ENCODE measurements at places on chromosomes 6 and 20.

GRCh38 chr6:51339728-51340127 is 521.1 kb downstream of the TFAP2B start:
- DNase-seq, result no peak

GRCh38 chr6:151338651-151339200 is 52.6 kb downstream of the ZBTB2 start:
- no peak for DNase-seq

- no peak for DNase-seq
Observed at GRCh38 chr6:125393449-125393858, 91.7 kb upstream of the HDDC2 start.

DNA sequence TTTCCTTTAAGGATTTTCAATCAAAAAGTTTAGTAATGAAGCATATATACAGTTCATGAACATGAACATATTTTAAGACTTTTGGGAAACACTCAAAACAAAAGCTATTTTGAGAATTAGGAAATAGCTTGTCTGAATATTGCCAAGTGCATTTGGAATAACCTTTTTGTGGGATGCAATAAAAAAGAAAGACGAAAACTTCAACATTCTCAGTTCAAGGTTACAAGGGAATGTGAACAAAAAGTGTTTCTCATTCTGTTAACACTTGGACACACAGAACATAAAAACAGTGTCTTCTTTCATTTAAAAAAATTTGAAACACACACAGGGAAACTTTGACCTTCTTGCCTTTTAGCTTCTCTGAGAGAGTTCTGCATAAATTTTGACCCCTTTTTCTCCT is 72.7 kb upstream of the TCF21 start:
- no peak for DNase-seq

- DNase-seq, result no peak
Observed at GRCh38 chr6:105844275-105844883, 241.8 kb upstream of the PRDM1 start.

DNA sequence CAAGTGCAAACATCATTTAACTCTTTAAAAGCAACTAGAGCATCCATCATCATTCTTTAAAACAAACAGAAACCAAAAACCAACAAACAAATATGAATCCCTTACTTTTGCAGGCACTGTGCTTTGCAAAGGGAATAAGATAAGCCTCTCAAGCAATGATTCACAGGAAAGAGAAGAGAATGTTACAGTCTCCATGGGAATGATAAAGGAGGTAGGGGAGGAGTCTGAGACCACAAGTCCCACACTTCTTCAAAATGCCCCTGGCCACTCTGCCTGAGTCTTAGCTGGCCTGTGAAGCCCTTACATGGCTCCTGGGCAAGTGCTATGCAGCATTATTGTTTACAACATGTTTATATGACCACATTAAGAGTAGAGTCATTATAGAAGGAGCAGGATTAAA is 257.7 kb upstream of the MARCKS start:
- no peak for DNase-seq

DNA sequence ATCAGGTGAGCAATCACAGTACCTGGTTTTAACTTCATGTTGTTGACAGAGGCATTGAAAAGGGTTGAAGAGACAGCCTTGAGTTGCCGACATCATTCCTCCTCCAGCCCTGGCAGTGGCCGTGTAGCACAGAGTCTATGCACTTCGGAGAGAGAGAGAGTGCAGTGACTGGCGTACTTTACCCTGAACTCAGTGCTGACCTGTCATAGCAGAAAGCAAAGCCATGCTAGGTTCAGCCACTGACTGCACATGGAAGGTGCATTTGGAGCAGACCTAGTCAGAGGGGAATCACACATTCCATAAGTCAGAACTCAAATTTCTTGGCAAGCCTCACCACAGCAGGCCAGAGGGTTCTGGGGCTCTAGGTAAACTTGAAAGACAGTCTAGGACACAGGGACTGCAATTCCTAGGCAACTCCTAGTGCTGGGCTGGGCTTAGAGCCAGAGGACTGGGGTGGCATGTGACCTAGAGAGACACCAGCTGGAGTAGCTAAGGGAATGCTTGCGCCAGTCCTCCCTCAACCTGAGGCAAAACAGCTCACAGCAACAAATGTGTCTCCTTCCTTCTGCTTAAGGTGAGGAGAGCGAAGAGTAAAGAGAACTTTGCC is 69.1 kb downstream of the ELOVL4 start:
- no peak for DNase-seq

GRCh38 chr6:153023977-153024708 is 21.6 kb upstream of the MTRF1L start:
- peak; percentile 51 for DNase-seq

DNA sequence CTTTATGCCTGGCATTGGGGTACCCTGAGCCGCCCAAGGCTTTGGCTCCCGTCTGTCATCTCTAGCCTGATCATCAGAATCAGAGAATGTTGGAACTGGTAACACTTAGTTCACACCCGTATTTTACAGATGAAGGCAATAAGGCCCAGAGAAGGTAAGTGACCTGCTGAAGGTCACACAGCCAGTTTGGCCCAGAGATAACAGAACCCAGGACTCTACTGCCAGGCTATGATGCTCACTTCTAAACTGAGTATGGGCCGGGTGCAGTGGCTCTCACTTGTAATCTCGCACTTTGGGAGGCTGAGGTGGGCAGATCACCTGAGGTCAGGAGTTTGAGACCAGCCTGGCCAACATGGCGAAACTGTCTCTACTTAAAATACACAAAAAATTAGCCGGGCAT is 1.8 kb upstream of the TGM6 start:
- DNase-seq, result no peak

- no peak for DNase-seq
Observed at GRCh38 chr6:117025310-117025709, 148.3 kb downstream of the RFX6 start.

DNA sequence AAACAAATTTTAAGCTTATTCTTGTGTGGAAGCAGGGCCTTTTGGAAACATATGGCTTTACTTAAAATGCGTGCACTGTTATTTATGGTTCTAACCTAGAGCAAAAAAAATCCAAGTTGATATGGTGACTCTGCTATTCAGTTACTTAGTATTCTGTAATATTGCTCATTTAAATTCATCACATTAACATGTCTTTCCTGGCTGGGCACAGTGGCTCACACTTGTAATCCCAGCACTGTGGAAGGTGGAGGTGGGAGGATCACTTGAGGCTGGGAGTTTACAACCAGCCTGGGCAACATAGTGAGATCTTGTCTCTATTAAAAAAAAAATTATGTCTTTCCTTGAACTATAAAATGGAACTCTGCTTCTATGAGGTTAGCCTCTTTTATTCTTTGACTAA is 57.8 kb upstream of the SDHAF4 start:
- DNase-seq, result no peak

DNA sequence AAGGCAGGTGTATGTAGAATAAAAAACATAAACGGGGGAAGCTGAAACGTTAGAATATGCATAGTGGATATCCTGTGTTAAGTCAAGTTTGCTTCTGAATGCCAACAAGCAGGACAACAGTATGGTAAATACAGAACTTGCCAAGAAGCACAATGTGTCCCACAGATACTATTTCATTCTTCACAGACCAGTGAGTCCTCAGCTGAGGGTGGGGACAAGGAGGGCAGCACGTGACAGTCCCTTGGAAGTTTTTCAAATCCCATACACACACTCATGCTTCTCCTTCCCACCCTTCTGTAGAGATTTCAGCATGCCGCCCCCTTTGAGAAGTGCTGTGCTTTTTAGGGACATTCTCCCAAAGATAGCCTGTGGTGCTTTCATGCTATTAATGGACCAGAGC is 268.5 kb upstream of the ECI2 start:
- DNase-seq, result no peak

DNA sequence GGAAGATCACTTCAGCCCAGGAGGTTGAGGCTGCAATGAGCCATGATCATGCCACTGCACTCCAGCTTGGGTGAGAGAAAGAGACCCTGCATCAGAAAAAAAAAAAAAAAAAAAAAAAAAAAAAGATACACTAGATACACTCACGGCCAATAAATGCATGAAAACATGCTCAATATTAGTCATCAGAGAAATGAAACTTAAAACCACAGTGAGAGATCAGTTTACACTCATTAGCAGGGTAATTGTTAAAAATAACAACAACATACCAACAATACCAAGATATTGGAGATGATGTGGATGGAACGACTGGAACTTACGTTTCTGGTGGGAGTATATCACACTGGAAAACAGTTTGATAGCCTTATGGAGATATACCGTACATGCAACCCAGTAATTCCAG is 29.9 kb downstream of the HS3ST5 start:
- DNase-seq, result no peak

GRCh38 chr6:96491926-96492325 is 29.7 kb upstream of the UFL1 start:
- DNase-seq, result no peak

DNA sequence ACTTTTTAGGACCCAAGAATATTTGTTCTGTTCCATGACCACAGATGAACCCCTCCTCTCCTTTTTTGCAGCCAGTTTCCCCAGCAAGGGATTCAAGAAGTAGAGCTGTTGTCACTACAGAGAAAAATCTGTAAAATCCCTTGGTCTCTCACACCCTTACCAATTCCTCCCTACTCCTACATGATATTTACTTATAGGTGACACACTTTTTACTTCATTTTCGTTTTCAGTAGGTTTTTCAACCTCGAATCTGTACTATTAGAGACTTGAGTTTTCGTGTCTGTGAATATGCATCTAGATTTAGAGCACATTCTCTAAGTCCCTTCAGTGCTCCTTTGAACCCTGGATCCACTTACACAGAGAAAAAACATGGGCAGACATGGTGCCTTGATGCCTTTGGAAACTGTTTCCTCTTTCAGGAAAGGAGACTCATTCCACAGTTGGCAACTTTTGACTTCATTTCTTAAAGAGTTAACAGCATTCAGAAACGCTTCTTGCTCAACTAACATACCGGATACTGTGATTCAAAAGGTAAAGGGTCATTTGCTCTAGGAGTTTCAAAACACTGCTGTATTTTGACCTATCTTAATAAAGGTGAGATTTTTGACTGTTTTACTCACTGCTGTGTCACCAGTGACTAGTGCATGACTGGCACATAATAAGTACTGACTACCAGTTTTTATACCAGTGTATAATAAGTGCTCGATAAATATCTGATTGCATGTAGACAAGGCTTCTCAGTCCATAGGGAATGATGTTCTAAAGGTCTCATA is 50.6 kb downstream of the LAMA4 start:
- no peak for DNase-seq

DNA sequence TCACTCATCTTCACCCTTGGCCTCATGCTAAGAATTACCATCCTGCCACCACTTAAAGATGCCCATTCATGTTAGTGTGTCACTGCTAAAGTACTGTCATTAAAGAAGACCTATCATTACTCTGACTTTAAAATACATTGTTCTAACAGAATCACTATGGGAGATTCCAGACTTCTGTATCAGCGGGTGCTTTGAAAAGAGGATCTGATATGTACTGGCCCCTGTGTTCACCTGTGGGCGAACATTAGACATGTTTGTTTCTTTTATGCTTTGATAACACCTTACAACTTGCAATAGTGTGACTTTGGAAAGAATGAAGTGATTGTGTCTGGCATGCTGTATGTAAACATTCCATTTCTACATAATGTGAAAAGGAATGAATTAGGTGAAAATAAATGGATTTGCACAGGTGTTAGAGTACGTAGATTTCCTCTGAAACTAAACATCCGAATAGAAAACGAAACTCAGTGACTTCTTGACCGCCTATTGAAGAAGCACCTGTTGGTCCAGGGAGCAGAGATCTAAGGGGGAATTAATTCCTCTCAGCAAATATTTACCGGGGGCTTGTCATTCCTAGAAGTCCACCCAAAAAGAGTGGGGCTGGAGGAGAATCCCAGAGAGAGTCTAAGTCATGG is 132.3 kb downstream of the CARMIL1 start:
- DNase-seq, result no peak

GRCh38 chr6:17648745-17649144 is 48.6 kb downstream of the FAM8A1 start:
- DNase-seq, result no peak

DNA sequence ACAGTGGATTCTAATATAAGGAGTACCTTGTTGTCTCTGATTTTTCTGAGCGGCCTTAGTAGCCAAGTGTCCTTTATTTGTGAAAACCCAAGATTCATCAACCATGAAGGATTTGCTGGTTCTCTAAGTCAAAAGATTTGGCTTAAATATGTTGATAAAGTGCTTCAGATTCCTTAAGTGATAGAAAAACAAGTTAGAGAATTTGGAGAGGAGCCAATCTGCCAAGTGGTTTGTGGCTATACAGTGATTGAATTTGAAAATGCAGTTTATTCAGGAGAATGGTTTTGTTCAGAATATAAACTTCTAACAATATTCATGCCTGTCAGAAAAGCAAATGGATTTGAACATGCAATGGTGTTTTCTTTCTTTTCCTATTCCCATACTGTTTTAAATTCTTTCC is 54.8 kb downstream of the CAP2 start:
- DNase-seq, result no peak

DNA sequence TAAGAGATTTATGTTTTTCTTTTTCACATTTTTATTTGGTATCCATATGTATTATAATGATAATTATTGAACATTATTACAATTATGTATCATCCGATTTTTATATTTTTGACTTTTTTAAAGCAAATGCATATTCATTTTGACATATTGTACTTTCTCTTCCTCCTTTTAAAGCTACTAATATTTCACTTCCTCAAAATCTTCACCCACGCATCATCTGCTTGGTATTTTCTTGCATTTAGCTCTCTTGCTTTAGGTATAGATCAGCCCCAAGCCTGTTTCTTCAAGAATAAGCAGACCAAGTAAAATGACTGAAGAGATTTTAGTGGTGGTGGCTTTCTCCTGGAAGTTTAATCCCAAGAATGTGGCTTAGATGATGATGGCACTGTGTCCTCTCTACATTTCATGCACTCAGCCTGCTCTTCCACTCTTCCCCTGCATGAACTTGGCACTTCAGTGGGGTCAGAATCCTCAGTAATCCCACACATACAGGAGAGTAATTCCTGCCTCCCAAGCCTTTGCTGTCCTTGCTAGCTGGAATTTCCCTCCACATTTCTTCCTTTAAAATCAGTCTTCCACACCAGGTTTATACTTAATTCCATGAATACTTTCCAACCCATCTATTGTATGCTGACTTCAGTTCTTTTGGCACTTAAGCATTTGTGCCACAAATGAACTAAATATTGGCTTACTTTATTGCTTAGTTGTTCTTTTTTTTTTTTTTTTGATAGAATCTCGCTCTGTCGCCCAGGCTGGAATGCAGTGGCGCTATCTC is 8.2 kb downstream of the NCOA7 start:
- no peak for DNase-seq

DNA sequence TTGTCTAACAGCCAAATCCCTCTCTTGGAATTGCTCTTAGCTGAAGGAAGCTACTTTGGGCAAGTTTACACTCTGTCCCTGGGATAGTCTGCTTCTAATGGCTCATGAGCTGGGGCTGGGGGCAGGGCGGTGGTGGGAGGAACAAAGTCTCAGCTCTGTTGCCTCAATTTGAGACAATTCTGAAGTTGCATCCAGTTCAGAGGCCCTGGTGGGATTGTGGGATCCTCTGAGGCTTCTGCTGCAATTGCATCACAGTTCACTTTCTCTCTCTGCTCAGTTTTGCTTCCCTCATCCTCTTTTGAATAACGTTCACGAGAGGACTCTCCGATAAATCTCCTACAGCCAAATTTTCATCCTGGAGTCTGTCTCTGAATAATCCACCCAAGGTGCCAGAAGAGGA is 440.6 kb upstream of the SLC35B3 start:
- DNase-seq, result no peak
